ENCODE measurements at places on chromosomes 1 and 21.

DNA sequence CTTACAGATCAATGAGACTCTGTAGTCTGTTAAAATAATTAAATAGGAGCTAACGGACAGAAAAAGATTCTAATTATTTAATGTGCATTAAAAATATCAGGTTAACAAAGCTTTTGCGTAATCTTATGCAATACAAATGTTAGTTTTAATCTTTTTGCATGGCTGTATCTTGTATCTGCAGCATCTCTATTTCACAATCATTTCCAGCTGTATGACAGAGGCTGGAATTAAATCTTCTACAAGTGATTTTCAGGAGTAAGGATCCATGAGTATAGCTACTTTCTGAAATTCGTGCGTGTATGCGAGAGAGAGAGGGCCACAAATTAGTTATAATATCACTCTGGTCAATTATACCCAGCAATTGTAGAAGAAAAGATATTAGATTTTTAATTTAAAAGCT, 1446.8 kb downstream of the NCAM2 start:
- no peak for DNase-seq

DNA sequence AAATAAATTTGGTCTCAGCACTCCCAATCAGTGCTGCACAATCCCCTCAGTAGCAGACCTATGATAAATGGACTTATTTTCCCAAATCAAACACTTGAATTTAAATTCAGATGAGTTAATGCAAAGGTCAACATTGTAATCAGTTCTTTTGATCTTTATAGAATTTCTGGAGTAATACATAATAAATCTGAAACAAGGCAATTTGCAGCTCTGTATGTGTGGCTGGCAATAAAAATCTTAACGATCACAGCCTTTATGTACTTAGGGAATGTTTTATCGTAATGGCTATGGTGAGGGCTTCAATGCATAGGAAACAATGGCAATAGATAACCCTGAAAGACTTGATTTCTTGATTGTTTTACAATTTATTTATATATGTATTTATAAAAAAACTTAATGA, 91.4 kb downstream of the GPATCH2 start:
- no peak for DNase-seq

- DNase-seq = no peak
Observed at GRCh38 chr1:245770156-245770555, 615.4 kb downstream of the KIF26B start.

DNA sequence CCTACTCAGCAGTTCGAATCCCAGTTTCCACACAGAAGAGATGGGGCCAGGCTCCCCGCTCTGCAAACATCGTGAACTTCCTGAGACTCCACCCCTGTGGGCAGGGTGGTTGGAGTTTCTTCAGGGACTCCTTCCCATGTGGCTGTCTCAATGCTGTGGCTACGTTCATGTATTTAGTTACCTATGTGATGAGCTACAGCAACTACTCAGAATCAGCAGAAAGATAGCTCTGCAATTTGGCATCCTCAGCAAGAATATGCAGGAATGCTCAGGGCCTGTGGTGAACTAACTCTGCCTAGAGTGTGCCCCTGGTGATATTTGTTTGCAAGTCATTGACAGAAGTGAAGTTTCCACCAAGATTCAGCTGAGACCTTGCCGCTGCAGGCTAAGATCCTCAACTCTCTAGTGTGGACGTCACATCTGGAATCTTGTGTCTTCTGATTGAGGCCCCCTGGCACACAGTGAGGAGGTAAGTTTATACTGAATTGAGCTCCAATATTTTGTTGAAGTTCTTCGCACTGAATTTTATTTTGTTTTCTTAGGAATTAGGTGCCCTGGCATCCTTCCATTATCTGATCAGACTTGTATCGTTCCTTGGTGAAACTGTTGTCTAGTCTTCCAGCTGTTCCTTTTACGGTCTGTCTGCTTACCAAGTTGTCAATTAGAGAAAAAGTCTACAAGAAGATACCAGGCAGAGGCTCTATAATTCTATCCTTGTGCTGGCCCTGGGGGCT, 8.2 kb upstream of the GLRX2 start:
- no peak for DNase-seq

DNA sequence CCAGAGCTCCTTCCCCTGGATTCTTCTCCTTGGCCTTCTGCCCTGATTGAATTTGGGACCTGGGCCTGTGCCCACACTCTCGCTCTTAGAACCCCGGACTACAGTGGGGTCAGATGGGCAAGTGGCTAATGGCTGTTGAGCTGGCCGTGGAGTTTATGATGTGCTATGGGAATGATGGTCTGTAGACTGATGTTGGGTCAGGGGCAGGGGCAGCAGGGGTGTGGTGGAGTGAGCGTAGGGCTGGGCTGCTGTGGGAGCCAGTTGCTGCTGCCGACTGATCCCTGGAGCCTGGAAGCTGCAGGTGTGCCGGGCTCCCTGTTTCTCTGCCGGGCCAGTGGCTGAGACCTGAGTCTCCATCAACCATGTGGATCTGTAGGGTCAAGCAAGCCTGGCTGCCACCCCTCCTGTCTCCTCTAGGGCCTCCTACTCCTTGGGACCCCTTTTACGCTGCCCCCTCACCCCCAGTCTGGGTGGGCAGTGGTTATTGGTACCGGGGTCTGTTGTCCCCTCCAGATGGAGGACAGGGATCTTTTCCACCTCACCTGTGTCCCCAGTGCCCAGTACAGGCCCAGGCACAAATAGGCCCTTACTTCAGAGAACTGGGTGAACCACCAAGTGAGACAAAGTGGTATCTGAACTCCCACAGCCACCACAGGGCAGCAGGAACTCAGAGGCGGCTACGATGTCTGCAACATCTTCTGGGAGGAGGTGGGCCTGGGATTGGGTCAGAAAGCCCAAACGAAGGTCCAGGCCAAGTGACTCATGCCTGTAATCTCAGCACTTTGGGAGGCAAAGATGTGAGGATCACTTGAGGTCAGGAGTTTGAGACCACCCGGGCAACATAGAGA, 5.1 kb downstream of the PODN start:
- DNase-seq = no peak

DNA sequence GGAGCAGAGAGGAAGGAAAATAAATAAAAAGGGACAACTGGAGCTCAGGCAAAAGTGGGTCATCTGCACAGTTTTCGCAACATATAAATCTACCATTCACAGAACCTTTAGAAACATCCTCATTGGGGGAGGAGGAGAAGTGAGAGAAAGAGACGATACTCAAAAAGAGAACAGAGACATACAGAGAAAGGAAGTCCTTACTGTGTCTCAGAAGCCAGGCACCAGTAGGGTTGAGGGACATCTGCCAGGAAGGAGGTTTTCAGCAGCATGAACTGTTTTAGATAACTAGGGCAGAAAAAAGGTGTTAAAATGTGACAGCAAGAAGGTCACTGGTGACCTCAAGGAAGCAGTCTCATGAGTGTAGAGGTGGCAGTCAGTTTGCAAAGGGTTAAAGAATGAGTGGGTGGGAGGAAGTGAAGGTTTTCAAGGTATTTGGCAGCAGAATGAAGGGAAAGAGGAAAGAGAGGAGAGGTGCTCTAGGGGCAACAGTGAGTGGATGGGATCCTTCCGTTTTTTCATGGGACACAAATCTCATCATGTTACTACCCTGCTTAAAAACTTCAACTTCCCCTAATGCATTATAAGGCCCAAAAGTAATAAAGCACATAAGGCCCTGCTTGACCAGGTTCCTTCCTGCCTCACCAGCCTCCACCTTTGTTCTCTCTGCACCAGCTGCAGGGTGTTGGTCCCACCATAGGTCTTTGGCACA, 9.5 kb downstream of the JAK1 start:
- peak; percentile 39 for DNase-seq

GRCh38 chr1:187481581-187482148, 652.9 kb downstream of the PLA2G4A start:
- no peak for DNase-seq

- DNase-seq = no peak
Observed at GRCh38 chr1:3003941-3004270, 17.4 kb upstream of the ACTRT2 start.

GRCh38 chr1:121471523-121471922, 286.7 kb downstream of the SRGAP2C start:
- DNase-seq = no peak

DNA sequence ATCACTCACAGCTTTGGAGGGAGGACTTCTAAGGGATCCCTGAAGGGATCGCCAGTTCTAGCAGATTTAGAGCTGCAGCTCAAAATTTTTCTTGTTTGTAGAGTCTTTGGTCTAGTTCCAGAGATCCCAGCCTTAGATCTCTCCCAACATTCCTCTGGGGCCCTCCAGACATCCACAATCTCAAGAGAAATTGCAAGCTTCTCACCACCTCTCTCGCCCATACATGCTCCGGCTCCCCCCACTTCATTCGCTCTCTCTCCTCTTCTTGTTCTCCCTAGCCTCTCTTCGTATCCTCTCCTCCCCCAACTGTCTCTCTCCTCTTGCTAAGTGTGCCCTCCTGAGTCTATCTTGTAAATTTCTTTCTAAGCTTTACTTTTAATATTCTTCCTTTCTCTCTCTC, 15.1 kb upstream of the TUT4 start:
- no peak for DNase-seq

All from SIG-M5 (cell line).